ENCODE measurements at places on chromosomes 13 and 19.

DNA sequence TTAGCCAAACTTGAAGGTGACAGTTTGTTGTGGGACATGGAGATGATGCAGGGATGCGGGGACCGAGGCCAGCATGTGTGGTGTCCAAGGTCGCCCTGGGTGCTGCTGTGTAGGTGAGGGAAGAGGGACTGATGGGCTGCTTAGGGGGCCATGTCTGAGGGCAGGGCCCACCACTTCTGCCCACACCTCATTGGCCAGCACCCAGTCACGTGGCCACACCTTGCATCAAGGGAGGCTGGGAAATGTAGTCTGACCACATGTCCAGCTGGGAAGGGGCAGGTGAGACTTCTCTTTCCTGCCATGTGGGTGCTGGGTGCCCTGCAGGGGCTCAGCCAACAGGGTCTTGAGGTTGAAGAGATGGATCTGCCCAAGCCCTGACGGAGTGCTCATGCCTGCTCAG is 88.9 kb downstream of the KDM4B start:
- no peak for DNase-seq

DNA sequence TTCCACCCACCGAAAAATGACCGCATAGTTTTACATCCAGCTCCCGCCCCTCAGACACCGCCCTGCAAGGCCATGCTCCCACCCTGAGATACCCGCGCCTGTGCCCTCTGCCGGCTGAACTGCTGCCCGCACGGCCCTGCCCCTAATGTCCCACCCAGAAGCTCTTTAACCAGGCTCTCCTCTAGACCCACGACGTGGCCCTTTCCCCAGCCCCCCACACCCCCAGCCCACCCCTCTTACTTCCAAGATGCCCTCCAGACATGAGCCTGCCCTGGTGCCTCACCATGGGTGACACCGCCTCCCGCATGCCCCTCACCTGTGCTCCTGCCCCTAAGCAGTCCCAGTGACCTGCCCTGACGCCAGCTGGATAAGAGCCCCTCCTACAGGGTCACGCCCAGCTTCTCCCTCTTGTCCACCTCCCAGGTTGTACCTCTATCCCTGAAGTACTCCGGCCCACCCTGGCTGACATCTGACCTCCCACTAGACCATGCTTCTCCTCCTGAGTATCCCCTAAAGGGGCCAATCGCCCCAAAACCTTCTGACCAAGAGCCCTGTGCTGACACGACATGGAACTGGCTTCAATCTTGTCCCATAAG is 51.2 kb downstream of the COLGALT1 start:
- no peak for DNase-seq

DNA sequence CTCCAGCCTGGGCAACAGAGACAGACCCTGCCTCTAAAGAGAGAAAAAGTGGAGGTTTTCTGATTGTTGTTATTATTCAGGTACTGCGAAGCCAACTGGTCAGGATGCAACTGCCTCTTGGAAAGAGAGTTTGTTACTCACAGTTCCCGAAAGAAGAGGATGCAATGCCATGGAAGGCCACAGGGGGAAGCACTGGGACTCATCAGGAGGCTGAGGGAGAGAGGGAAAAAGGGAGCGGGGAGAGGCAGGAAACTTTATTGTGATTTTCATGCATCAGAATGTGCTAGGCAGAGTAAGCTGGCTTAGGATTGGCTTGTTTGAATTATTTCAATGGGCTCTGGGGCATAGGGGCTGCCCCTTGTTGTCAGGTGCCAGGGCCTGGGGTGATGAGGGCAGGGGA is 27.6 kb downstream of the MYO9B start:
- no peak for DNase-seq

DNA sequence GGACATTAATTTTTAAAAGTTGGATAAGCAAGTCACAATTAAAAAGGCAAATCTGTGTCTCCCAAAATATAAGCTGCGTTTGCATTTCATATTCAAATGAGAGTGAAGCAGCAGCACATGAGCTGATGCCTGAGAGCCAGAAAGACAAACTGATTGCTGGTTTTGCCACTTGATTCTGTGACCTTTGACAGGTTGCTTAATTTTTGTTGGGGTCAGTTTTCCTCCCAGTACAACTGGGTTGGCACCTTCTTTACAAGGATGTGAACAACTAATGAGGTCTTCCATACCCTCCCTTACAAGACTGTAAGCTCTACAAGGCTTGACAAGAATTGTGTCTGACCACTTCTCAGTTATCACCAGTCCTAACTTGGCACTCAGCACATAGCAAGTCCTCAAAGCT is 8.1 kb upstream of the KLF12 start:
- DNase-seq = no peak

DNA sequence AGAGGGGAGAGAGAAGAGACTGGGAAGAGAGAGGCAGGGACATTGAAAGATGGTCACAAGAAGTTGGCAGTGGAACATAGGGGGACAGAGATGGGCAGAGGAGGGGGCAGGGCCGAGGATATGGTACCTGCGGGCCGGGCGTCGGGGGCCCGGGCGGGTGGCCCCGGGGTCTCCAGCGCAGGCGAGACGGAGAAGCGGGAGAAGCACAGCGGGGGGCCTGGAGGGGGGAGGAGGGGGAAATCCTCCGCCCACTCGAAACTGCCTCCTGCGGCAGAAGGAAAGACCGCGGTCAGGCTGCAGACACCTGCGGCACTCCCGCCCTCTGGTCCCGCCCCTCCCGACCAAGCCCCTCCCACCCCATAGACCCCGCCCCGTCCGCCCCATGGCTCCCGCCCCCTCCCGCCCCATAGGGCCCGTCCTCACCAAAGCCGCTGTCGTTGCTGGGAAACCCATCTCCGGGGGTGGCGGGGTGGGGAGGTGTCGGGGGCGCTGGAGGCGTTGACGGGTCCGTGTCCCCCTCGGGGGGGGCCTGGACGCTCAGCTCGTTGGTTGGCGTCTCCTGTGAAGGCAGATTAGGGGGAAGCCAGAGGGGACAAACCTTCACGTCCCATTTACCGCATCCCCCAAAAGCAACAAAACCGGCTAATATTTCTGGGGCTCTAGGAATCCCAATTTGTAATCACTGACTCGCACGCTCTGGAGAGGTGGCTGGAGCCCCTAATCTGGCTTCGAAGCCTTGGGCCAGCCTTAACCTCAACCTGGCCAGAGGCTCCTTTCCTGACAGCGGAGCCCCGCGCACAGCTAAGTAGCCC is 20.4 kb downstream of the LMTK3 start:
- no peak for DNase-seq

DNA sequence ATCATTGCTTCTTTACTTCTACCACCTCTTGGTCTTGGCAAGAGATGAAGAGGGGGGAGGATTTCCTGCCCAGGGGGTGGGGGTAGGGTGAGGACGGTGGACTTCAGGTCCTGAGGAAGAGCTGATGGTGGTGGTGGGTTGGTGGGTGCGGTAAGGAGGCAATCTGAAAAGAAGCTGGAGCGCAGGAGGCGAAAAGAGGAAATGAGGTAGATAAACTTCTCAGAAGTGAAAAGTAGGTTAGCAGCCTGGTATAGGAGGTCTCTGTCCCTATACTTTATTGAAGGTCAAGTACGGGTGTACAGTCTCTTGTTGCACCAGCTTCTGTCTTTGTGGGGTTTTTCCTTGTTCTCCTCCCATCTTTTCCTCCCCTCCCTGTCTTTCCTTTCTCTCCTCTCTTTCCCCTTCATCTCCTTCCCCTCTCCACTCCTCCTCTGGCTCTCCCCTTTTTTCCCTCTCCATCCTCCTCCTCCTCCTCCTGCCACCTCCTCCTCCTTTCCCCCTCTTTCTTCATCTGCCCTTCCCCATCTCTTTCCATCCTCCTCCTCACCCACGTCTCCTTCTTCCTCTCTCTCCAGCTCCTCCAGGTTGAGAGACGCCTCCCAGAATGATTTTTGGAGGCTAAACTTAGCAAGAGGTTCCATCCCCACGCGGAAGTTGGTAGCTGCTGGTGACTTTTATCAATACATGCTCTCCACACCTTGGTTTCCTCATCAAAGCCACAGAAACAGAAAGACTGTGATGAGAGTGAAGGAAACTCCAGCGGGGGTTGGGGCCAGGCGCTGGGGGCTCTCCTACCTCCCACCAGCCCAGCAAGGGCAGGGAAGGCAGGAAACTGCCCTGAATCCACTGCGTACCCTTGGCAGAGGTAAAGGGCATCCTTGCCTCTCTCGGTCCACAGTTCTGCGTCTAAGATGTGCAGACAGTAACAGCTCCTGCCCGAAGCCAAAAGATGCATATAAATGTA is 15.3 kb downstream of the TNFSF14 start:
- DNase-seq = no peak

GRCh38 chr19:34096020-34096915 is 76.0 kb upstream of the LSM14A start:
- no peak for DNase-seq

DNA sequence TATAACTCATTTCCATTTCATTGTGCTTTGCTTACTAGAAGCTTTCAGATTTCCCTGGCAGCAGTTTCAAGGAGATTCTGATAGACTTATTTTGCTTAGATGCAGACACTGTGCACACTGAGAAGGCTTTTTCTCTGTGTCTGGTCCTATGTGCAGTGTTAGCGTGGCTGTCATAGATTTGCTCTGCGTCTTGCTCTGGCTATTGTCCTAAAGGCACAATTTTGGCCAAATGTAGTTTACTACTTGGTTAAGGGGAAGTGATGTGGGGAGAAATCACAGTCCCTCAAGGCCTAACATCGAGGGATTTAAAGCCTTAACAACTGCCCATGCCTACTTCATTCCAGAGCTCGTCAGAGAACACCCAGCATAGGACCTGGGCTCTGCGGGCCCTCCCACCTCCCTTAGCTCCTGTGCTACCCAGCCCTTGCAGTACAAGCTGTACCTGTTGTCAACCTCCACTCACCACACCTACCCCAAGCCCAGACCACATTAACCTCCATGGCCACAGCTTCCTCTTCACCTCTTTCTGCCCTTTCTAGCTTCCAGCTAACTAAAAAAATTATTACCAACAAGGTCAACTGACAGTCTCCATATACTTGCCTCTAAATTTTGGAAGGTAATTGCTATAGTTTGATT is 38.9 kb upstream of the KATNAL1 start:
- DNase-seq = no peak

- DNase-seq = no peak
These were observed 858 bp upstream of the KCNRG start for GRCh38 chr13:50014386-50014785.

- DNase-seq = no peak
These were observed 580 bp downstream of the EIF3K start for GRCh38 chr19:38619361-38620174.

GRCh38 chr13:22081430-22081829 is 410.6 kb downstream of the FGF9 start:
- DNase-seq = no peak

- DNase-seq = no peak
These were observed 1.8 kb upstream of the KLK14 start for GRCh38 chr19:51084505-51084904.

- no peak for DNase-seq
These were observed 39.4 kb downstream of the ADPRHL1 start for GRCh38 chr13:113413898-113414282.

- DNase-seq = no peak
These were observed 133.7 kb downstream of the GGACT start for GRCh38 chr13:100454876-100455275.

DNA sequence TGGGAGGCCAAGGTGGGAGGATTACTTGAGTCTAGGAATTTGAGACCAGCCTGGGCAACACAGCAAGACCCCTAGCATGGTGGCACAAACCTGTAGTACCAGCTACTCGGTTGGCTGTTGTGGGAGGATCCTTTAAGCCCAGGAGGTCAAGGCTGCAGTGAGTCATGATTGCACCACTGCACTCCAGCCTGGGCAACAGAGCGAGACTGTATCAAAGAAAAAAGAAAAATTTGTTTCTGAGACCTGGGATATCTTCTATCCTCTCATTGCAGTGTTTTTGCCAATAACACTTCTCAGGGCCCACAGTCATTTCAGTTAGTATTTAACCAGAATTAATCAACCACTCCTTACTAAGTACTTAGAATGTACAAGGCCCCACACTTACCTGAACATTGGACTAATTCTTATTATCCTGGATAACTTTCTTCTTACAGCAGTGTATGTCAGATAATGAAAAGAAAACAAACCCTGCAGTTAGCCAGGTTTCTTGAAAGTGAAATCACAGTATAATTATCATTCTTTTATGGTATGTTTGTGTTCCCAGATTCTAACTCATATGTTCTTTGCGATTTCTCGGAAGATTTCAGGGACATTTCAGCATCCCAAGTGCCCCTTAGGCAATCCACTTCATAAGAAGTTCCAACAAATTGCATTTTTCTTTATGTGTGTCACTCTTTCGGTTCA is 75.6 kb upstream of the KLF5 start:
- DNase-seq = no peak

- no peak for DNase-seq
These were observed 122.3 kb upstream of the ZNF507 start for GRCh38 chr19:32223106-32223505.

DNA sequence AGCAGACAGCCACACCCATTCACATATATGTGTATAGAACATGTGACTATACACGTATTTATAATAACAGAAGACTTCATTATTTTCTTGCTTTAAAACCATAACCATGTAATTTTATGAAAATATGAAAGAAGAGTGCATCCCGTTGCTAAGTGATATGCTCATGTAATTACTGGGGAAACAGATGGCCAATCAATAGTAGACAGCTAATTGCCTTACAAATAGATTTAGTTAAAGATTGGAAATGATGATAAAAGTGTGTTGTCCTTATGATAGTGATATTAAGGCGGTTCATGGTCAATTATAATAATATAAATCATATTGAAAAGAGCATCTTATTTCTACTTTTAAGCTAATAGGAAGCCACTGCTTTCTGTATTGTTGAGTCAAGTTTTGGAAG is 95.9 kb downstream of the RFC3 start:
- DNase-seq = no peak

- no peak for DNase-seq
These were observed 37.6 kb upstream of the NANOS3 start for GRCh38 chr19:13839130-13839937.

DNA sequence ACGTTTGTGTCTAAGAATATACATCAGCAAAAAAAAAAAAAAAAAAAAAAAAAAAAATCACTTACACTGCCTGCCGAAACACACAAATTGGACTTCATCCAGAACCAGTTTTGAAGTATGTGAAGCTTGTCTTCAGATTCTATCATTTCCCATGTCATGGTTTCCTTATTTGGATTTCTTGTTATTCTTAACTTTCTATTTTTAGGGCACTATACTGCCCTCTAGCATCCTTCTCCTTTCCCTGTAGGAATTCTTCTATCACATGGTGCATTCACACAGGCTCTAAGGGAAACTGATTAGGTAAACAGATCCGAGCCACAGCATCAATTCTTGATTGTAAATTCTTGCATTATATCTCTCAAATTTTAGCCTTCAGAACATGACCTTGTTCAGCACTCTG is 1507.5 kb downstream of the OLFM4 start:
- no peak for DNase-seq

Data from cortex of kidney (tissue), 1 donor.